ENCODE measurements at places on chromosomes 11 and 22.

- DNase-seq, result peak; percentile 89
Observed at GRCh38 chr11:73308003-73308960, at the start of gene ARHGEF17. Gene ARHGEF17, plus strand, starts transcription at chr11:73308276. Its CDS starts 363 bp downstream, at chr11:73308639.

DNA sequence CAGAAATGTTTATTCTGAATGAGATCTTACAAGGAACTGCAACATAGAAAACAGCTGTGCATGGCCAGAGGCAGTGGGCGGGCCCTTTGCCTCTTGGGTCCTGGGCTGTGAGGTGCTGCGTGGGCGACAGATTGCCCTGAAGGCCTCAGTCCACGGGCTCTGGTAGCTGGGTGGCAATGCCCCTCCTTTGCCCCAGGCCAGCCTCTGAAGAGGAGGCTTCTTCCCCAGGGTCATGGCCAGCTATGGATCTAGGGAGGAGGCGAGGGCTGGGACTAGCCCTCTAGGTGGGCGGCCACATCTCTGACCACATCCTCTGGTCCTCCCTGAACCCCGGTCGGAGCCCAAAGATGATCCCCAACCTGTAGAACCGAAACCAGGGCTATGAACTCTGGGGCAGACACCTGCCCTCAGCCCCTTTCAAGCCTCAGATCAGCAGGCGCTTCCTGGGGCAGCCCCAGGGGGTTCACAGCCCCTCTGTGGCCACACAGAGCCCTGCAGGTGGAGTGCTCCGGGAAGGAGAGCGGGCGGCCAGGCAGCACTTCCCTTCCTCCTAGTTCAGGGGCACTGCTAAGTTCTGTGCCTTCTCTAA is 6.6 kb upstream of the CDC42BPG start:
- peak; percentile 69 for DNase-seq

- DNase-seq, result no peak
Observed at GRCh38 chr11:33723238-33723881, 12.9 kb downstream of the CD59 start.

DNA sequence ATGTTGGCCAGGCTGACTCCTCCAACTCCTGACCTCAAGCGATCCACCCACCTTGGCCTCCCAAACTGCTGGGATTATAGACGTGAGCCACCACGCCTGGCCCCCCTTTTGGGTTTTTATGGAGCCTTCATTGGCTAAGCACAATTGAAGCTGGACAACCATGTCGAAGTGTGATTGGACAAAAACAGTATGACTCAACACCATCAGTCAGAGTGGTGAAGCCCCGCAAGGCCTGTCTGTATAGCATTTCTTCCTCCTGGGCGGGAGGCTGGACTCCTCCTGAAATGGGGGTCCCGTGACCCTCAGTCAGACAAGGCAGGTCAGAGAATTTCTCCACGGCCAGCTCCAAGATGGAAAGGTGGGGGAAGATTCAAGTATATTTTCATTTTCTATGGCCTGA is 3.1 kb upstream of the PARVB start:
- no peak for DNase-seq

DNA sequence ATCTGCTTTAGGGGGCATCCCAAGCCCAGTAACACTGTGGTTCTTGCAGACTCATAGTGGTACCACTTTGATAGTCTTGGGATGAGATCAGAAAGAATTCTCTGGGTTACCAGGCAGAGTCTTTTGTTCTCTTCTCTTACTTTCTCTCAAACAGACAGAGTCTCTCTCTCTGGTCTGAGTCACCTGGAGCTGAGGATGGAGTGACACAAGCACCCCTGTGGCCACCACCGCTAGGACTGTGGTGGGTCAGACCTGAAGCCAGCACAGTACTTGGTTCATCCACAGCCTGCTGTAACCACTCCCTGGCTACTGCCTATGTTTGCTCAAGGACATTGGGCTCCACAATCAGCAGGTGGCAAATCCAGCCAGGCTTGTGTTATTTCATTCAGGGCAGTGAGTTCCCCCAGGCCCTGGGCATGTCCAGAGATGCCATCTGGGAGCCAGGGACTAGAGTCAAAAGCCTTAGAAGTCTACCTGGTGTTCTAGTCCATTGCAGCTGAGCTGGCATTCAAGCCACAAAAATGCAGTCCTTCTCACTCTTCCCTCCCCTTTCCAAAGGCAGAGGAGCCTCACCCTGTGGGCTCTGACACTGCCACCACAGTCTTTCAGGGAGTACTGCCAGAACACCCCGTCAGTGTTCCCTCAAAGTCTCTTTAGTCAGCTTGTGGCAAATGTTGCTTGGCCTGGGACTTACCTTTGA is 29.9 kb downstream of the ENDOD1 start:
- no peak for DNase-seq

DNA sequence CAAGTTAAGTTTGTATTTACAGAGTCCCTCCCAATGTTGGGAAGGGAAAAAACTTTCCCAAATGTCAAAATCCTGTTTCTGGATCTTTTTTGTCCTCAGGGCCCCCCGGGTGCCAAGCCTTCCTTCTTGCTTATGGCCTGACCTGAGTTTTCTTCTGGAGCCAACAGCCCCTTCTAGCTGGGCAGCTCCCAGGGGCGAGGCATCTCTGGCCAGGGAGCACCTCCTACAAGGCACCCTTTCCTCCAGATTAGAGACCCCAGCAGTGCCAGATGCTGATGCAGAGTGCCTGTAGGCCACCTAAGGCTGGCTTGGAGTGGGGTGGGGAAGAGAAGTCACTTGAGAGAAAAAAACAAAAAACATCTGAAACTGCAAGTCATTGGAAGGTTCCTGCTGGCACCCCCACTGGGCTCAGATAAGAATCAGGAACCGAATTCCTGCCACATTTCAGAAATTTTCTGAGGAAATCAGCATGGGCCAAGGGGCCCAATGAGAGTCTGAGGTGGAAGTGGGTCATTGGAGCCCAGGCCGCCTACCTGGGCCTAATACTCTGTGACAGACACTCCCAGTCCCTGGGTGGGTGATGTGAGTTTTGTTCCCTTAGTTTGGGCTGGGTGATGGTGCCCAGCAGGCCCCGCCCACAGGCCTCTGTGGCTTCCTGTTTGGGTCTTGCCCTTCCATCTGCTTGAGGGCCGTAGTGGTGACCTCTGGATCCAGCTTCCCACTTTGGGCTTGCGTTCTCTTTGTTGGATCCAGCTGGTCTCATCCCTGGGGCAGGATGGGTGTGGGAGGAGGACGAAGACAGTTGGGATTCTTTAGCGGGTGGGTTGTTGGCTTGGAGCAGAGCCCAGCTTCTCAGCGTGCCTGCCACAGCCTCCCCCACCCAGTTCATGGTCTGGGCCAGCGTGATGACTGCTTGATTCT is 40.6 kb downstream of the PARVA start:
- no peak for DNase-seq

DNA sequence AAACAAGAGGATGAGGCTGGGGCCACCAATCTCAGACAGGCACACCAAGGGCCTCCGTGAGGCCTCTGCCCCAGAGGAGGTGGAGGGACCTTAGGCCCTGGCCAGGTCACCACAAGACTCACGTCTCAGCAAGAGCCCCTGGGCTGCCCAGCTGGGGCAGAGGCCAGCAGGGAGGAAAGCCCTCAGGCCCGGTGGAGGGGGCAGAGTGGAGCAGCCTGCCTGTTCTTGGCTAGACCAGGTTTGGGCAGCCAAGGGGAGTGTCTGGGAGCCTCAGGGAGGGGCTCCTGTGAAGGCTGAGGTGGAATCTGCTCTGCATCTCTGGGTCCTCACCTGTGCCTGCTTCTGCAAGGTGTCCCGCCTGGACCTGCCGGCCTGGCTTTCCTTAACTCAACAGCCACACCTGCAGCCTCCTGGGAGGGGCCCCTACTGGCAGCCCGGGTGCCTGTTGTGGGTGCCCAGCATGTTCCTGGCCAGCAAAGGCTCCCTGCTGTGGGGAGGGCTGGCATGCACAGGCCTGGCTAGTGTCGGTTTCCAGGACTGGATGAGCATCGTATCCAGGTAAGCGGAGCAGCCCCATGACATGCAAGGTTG is 11.9 kb downstream of the TTLL12 start:
- DNase-seq, result no peak

GRCh38 chr11:119865661-119866156 is 136.7 kb upstream of the NECTIN1 start:
- no peak for DNase-seq

DNA sequence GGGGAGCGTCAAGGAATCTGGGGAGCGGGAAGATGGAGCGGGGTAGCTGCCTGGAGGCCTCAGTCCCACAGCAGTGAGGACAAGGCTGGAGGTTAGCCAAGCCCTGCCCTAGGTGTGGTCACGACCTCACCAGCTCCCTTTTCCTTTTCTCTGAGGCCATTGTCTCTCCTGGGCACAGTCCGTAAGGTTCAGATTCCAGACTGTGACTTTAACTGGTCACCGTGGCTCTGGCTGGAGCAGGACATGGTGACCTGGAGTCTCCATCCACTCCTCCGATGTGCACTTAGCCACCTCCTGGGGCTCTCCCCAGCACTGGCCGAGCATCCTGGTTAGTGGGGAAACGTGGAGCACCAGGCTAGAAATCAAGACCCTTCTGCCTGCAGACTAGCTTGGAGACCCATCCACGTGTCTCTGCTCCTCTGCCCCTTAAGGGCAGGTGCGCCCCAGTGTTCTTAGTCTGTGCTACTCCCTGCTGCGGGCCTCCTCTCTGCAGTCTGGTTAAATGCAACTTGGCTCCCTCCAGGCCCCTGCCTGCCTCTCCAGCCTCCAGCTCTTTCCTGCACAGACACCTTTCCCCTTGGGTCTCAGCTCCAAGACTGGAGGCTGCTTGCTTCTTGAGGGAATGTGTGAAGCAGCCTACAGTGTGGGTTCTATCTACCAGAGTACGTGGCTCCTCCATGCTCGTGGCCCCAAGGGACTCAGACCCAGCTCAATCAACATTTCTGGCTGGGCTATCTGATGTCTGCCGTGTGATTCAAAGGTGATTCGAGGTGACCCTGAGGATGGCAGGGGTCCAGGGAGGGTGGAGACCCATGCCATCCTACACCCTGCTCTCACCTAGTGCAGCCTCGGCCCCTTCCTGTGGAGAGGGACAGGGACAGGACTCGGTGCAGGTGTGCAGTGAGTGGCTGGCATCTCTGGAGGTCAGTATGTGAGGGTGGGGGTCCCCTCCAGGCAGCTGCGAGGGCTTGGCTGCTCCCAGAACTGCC is 5.2 kb downstream of the SLC25A1 start:
- DNase-seq, result no peak

DNA sequence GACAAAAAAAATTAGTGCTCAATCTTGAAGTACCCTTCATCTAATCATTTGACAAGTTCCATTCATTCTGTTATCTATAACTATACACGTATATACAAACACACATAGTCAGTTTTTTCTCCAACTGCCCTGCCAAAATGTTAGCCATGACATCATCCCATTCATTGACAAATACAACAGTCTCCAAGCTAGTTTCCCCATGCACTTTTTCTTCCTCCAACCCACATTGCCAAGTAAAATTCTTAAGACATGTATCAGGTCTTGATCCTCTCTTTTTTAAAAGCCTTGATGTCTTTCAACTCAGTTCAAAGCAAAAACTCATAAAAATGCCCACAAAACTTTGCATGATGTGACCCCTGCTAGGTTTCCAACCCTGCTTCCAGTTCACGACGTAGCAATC is 58.1 kb downstream of the DDI1 start:
- no peak for DNase-seq

GRCh38 chr11:12420706-12421105 is 43.3 kb downstream of the PARVA start:
- DNase-seq, result no peak

DNA sequence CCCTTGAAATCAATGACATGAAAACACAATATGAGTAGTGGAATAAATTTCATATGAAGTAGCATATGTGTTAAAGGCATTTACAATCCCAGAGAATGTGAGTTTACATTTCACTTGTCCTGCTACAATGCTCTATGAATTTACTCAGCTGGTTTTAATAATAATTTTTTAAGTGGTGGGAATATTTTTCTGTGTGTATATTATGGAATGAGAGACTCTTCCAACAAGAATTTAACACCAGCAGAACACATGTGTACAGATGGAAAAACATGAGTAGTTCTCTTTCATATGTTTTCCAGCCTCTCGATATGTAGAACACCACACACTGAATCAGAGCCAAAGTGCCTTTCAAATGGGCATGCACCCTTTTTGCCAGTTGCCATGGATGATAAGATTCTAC is 170.4 kb downstream of the MAML2 start:
- no peak for DNase-seq

DNA sequence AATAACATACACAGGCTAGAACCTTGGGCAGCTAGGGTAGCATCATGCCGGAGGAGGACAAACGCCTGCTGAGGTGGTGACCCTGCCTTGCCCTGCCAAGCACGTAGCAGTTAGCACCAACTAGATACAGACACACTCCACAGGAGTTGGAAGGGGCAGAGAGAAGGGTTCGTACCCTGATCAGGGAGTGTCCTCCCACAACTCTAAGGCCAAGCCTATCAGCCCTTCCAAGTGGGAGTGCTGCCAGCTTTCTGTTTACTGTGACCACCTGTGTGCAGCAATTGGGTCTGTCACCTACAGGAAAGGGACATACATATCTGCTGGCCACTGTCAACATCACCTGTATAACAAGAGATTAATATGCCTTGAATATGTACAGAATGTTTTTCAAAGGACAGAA is 1.9 kb upstream of the THAP7 start:
- DNase-seq, result no peak
